ENCODE measurements at places on chromosomes 6 and 20.

DNA sequence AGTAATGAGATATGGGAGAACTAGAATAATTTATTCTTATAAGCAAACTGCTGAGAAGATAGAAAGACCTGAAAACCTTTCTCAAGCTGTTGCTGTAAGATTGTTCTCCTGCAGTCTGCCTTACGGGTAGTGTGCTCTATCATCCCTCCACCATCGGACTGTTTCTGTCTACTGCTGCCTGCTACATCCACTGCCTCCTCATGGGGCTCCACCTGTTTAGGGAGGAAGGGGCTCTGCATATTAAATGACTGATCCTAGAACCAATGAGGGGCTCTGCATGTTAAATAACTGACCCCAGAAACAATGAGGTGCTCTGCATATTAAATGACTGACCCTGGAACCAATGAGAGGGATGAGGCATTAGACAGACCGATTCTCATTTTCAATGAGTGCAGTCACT, 654.6 kb downstream of the KIF16B start:
- no peak for DNase-seq

DNA sequence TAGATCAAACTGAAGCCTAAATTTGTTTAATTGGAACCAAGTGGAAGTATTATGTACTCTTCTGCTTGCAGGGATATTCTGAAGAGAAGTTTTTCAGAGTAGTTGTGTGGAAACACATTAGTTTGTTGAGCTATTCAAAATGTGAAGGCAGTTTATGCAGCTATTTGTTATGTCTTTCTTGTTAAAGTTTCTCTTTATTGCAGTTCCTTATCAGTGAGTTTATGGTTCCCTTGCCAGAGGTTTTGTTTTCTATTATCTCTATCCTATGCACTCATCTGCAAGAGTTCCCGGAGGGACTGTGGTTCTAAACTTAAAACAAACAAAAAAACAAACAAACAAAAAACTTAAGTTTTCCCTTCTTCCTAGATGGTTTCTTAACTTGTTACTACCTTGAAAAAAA, 143.7 kb upstream of the SLC22A16 start:
- no peak for DNase-seq

GRCh38 chr6:157240960-157241311, 82.4 kb downstream of the TMEM242 start:
- no peak for DNase-seq

DNA sequence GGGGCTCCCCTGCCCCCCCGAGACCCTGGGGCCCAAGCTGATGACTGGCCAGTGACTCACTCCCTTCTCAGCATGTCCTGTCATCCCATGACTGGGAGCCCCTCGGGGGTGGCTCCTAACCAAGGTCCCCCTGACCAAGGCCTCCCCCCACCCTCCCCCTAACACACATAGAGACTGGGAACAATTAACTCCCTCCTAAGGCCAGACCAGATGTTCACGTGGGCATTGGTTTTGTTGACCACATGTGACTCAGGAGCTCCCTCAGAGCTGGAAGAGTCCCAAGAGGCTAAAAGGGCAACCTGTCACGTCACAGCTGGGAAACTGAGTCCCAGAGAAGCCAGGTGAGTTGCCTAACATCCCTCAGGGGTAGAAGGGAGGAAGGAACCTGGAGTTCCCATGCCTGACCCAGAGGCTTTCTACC, 10.6 kb upstream of the CCN5 start:
- no peak for DNase-seq

- no peak for DNase-seq
Measured at GRCh38 chr6:111357705-111358104, 125.3 kb downstream of the REV3L start.

- no peak for DNase-seq
Measured at GRCh38 chr20:48640871-48641270, 186.9 kb downstream of the PREX1 start.

DNA sequence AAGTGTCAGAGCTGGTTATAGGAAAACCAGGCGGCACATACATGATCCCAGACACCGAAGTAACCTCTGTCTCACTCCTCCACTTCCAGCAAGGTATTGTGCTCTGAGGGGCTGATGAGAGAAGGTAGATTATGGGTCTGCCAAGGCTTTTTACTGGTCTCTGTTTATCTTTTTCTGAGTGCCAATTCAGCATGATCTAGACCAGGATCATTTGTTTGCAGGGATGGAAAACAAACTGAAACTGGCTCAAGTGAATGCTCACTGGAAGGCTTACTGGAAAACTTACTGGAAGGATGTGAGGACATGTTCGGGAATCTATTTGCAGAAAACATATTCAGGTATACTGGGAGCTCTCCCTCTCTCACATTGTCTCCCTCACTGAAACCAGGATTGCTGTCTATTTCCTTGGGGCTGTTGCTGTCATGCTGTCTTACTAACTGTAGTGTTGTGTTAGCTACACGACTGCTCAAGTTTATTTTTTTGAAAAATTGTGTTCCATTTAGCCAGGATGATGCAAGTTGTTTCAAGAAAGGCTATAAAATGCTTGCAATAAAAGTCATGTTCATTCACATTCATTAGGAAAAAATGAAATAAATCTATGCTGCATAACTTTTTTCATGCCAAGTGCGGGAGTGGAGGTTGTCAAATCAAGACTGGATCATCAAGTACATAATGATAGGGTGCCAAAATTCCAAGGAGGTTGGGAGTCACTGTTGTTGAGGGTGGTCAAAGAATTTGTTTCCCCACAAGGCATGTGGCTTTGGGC, 37.0 kb downstream of the KLHL31 start:
- no peak for DNase-seq

GRCh38 chr6:46255528-46255927, 84.7 kb upstream of the ENPP5 start:
- DNase-seq = no peak

DNA sequence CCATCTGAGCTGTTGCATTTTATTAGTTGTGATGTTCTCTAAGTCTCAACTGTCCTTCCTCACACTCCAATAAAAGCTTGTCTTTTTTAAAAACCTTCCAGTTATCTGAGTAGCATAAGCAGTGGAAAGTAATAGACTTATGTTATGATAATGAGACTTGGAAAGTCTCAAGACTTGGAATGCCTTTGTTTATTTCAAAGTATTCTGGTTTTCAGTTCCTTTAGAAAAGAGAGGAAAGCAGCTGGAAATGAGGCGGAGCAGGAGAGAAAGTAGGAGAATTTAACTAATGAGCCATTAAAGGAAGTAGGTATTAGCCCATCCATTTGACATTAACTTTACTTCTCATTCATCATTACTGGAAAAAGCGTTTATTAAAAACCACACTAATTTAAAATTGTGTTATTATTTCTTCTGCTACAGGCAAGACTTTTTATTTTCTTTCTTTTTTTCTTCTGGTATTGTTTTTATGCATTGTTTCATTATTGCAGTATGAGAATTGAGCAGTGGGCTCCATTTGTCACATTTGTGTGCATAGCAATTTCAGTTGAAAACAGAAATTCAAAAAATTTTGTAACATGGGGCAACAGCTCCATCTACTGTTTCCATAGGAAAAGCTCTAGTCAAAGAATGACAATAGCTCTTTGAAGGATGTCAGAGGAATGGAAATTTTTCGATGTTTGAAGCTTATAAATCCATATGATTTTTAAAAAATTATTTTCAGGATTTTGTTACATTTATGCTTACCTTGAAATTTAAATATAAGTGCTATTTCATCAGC, 194.8 kb downstream of the COL9A1 start:
- DNase-seq = no peak

DNA sequence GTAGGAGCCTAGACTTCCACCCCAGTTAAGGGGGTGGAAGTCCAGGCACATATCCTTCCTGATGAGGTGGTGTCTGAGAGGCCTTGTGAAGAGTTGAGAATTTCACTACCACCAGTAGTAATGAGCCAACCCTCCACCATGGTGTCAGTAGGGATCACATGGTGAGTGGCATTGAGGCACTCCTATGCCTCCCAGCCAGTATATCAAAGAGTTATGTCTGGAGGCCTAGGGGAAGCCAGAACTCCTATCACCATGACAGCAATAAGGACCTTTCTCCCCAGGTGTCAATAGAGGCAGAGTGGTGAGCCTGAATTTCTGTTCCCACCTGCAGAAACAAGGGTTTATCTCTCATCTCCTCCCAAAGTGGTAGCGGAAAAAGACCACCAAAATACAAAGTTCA, 106.6 kb upstream of the ADTRP start:
- no peak for DNase-seq

GRCh38 chr20:41011551-41012067, 17.0 kb upstream of the TOP1 start:
- no peak for DNase-seq

DNA sequence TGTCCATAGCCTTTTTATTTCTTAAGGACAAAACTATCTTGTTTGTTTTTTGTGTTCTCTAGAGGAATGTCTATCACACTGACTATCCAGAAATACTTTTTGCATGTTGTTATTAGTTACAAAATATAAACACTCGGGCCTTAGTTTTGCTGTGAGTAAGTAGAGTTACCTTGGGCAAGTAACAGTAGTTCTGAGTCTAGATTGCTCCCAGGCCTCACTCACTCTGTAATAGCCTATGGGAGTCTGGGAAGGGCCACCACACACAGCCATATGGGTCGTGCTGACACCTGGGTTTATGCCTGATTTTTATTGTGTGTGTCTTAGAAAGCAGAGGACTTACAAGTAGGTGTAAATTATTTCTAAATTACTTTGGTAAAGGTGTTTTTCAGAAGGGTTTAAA, 185.8 kb downstream of the TMEM242 start:
- DNase-seq = no peak

GRCh38 chr20:58001381-58001780, 227.1 kb downstream of the ANKRD60 start:
- peak; percentile 54 for DNase-seq

GRCh38 chr6:54248994-54249393, 59.2 kb upstream of the TINAG start:
- DNase-seq = no peak

- DNase-seq = no peak
Measured at GRCh38 chr6:23940466-23940865, 185.5 kb upstream of the NRSN1 start.

DNA sequence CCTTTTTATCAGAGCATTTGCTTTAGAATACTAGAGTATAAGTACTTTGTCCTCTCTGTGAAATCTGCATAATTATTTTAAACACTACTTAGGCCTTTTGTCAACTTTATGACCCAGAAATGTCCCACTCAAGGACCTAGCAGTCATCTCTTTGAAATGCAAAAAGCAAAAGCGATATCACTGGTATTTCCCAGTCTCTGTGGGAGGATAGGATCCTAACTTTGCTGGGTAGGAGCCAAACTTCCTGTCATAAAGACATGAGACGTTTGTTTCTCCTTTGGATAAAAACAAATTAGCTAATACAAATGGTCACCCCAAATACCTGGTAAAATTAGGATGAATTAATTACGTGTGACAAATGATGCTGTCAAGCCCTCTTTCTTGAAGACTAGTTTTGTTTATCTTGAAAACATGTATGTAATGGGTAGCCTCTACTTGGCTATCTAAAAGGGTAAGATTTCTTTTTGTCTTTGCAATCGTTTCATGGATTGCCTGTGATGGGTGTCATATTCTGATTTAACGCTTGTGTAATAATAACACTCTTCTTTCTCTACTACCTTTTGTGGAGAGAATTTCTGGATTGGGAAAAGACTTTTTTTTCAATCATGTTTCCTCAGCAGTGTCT, 36.2 kb downstream of the DCDC2 start:
- DNase-seq = no peak

GRCh38 chr6:75493400-75494064, at the start of gene FILIP1:
FILIP1 (minus strand) TSS chr6:75493800; CDS start chr6:75414972, 78,828 bp downstream.
- DNase-seq = peak; percentile 77

GRCh38 chr20:50415021-50415515, 95.1 kb upstream of the PTPN1 start:
- no peak for DNase-seq

- DNase-seq = no peak
Measured at GRCh38 chr6:24757611-24758010, 17.1 kb upstream of the GMNN start.

- no peak for DNase-seq
Measured at GRCh38 chr6:144644776-144645175, 359.6 kb downstream of the UTRN start.

GRCh38 chr6:34041385-34041784, 104.5 kb downstream of the GRM4 start:
- DNase-seq = no peak

DNA sequence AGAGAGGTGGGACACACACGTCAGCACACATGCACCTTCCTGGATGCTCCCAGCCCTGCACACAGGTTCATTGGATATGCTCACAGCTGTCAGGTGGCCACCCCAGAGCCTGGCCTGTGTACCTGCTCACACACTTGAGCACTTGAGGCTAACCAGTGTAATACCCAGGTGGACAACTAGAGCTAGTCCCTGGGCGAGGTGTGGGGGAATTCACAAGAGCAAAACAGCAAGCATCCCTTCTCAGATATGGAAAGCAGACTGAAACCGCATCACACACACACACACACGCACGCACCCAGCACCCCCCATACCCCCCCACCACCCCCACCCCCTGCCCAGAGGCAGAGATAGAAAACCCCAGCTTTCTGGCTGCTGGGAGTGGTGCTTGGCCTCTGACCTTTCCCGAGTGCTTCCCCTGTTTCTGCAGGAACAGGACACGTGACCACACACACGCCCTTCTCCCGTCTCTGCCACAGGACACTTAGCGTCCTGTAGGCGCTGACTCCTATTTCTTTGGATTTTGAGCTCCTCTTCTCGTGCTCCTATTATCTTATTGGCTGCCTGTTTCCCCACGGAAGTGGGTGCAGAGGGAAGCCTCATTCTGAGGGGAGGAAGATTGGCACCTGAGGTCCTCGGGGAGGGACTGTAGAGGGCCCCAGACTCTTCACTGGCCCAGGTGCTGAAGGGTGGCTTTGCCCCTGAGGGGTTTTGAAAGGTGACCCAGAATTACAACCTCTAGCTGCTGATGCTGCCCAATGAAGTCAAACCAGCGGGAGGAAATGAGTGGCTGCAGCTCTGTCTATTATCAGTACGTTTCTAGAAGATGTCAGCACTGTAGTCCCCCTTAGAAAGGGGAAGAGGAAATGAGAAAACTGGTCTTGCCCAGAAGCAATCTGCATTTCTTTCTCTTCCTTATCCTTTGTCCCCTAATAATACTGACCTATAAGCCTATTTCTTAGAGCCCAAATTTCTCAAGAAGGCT, 65.8 kb downstream of the SYTL3 start:
- no peak for DNase-seq

GRCh38 chr6:53476964-53477363, 67.9 kb downstream of the GCLC start:
- DNase-seq = no peak

- no peak for DNase-seq
Measured at GRCh38 chr6:3707024-3707423, 44.5 kb downstream of the PXDC1 start.

DNA sequence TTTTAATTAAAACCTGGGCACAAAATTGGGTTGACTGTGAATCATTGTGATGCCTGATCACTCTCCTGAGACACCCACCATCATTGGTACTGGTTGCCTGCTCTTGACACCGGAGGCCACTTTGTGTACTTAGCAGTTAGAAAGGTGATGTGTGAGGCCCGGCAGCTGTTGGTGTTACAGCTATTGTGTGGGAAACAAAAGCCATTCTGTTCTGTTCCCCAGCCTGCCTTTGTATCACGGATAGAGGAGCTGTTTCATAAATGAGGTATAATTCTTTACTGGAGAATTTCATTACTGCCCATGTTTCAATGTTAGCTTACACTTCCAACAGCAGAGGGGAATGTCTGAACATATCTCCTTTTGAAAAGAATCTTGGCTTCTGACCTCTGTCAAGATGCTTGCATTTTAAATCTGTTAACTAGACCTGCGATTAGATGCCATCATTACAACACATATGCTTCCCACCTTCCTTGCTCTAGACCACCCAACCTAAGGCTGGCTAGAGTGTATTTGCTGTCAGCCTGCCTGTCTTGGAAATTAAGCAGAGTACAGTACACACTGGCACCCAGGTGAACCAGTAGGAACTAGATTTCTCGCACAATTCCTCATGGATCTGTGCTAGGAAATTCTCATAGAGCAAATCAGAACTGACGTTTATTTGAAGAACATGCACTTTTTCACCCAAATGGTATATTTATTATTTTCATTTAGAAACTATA, 142.4 kb upstream of the INSM1 start:
- DNase-seq = no peak
